Choroid plexus epithelial cell (primary cell): ENCODE measurements at places on chromosomes 1 and 21.

- DNase-seq, result peak; percentile 26
Measured at GRCh38 chr1:167454894-167455785, 63.2 kb downstream of the CD247 start.

- DNase-seq, result no peak
Measured at GRCh38 chr1:114648503-114648902, 21.3 kb downstream of the DENND2C start.

- DNase-seq, result peak; percentile 64
Measured at GRCh38 chr1:111754984-111755330, 744 bp upstream of the DDX20 start.

DNA sequence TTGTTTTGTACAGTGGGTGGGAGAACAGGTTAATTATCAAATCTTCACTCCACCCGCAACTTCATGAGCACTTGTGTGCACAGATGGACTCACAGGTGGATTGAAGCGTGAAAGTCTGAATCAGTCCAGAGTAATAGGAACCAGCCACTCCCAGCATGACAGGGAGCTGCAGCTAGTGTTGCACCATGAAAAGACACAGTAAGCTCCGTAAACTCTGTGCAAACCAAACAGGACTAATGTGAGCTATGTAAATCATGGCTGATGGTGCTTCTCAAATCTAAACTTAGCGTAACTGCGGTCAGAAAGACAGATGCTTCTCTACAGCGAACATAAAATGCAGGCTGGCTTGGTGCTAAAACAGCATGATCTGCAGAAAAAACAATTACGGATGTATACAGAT, 114.4 kb downstream of the CENPF start:
- DNase-seq, result peak; percentile 35

DNA sequence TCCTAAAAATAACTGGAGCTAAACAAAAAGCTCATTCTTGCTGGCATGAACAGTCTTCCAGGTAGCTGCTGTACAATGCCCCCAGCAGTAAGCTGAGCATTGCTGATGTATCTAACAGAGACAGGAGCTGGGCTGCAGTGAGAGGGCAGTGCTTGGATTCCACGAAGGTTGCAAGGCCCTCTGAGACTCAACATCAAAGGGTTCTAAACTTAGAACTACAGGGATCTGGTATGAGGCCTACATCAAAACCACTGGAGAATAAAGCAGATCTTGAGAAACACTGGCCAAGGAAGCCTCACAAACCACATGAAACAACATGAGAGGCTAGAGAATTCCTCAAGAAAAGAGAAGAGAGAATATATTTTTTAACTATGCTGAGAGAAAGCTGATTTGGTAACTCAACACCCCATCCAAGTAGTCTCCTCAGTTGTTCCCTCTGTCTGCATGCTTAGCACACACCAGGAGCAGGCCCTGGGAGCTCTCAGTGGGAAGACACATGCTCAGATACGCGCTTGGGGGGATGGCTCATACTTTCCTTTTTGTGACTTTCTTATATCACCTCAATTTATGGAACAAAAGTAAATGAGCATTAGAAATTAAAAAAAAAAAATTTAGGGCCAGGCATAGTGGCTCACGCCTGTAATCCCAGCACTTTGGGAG, 27.7 kb downstream of the DSTYK start:
- DNase-seq, result peak; percentile 74

- DNase-seq, result no peak
Measured at GRCh38 chr1:86933051-86933450, 18.6 kb downstream of the HS2ST1 start.

- peak; percentile 3 for DNase-seq
Measured at GRCh38 chr1:171717062-171717718, 24.7 kb downstream of the VAMP4 start.

- DNase-seq, result no peak
Measured at GRCh38 chr1:187961895-187962294, 1133.1 kb downstream of the PLA2G4A start.

GRCh38 chr1:118202076-118202608, 17.1 kb upstream of the SPAG17 start:
- no peak for DNase-seq

- no peak for DNase-seq
Measured at GRCh38 chr1:6281511-6282402, 20.9 kb upstream of the GPR153 start.

DNA sequence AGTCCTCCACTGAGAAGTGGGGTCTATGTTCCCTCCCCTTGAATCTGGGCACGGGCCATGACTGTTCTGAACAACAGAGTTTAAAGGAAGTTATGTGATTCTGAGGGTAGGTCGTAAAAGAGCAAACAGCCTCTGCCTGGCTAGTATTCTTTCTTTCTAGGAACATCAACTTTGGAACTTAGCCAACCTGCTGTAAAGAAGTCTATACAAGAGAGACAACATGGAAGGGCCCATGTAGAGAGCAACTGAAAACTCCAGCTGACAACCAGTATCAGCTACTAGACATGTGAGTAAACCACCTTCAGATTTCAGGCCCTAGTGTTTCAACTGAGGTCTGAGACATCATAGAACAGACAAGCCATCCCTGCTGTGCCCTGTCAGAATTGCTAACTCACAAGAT, 7.5 kb downstream of the SELENOF start:
- DNase-seq, result peak; percentile 66

GRCh38 chr21:42208801-42209490, 10.0 kb upstream of the ABCG1 start:
- no peak for DNase-seq

DNA sequence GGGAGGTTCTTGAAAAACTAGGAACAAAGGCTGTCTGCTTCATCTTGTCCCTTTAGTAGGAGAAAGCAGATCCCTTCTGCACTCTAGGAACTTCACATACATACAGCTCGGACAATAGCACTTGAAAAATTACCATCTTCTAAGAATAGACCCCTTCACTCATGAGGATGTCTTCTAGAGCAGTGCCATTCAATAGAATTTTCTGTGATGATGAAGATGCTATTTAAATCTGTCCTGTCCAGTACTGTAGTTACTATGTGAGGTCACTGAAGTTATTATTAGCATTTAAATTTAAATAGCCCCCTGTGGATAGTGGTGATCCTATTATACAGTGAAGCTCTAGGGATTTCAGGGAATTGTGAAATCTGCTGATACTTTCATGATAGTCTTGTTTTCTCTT, 46.4 kb upstream of the RAB3GAP2 start:
- no peak for DNase-seq

- DNase-seq, result no peak
Measured at GRCh38 chr1:113792471-113792870, 19.8 kb downstream of the RSBN1 start.

- no peak for DNase-seq
Measured at GRCh38 chr1:56910441-56910985, 55.3 kb downstream of the C8B start.

GRCh38 chr1:68230901-68231626, 1.3 kb downstream of the WLS start:
- DNase-seq, result no peak

DNA sequence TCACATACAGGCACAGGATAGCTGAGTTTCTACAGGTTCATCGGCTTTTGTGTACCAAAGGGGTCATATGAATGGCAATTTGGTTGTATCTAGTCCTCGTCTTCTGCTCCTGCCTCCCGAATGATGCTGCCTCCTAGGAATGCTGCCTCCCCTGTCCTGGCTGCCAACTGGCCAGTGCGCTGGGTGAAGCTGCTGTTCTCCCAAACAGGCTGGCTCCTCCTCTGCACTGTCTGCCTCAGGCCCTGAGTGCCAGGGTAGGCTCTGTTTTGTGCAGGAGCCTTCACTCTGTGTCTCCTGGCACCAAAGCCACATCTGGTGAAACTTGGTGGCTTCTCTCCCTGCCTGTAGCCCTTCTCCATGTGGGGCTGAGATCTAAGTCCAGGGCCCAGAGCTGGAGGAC, 60.3 kb downstream of the RHOU start:
- no peak for DNase-seq

- DNase-seq, result no peak
Measured at GRCh38 chr1:31828341-31828740, 12.5 kb upstream of the SPOCD1 start.

- DNase-seq, result no peak
Measured at GRCh38 chr1:106366627-106367319, 689.7 kb upstream of the PRMT6 start.

DNA sequence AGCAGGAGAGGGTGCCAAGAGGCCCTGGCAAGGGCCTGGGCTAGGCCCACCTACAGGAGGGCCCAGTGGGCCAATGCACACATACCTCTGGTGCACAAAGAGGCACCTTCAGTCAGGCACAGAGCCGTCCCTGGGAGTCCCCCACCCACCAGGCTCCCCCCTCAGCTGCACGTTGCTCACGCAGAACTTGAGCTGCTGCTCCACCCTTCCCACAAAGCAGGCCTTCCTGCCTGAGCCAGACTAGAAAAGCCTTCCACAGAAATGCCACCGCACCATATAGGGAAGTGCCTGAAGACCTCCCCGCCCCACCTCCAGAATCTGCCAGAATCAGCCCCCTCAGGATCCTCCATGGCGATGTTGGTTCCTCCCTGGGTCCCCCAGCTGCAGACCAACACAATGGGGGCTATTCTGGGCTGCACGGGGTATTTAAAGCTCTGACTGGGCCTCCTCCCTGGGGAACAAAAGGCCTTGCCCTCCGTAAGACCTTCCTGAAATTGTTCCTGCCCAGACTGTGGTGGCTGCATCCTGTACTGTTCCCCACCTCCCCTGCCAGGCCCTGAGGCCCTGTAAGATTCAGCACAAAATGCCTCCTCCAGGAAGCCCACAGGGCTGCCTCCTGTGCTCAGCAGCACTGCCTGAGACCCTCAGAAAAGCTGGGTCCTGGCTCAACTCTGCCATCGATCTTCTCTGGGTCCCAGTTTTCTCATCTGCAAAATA, 27.2 kb downstream of the HSPG2 start:
- peak; percentile 35 for DNase-seq

DNA sequence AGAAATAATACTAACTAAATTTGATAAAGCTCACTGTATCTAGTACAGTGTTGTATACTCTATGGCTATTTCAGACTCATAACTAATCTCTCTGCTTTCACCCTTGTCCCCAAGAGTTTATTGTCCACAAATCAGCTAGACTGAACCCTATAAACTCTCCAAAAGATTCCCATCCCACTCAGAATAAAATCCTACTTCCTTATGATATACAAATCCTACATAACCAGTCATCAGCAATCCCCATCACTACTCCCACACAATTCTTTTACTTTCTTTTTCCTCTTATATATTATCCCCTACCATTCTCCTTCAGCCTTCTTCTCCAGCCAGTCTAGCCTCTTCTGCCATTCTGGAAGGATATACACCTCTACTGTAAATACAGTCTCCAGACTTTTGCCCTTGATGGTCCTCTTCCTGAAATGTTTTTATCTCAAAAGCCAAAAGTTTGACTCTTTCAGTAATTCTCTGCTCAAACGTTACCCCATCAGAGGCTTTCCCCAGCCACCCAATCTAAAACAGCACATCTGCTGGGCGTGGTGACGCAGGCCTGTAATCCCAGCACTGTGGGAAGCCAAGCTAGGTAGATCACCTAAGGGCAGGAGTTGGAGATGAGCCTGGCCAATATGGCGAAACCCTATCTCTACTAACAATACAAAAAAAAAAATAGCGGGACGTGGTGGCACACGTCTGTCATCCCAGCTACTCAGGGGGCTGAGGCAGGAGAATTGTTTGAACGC, 41.6 kb downstream of the ABL2 start:
- DNase-seq, result no peak

DNA sequence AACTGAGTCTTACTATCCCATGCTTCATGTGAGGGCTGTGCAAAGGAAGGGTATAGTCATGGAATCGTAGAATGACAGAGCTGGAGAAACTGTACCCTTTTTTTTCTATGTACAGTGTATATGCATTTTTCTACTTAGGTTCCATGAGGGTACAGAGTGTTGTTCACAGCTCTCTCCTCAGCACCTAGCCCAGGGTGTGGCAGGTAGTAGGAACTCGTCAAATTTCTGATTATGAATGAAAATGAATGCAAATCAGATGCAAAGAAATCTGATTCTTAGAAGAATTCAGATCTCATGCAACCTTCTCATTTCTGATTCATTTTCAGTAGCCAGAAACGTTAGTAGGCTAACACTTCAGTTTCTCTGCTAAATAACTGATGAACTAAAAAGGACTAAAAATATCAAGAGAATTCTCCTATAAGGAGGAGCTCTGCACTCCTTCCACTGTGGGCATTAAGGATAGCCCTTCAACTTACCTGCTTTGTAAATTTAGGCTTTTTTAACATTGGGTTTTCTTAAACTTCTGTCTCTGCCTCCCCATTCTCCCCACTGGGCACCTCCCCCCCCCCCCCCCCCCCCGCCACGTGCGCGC, 18.0 kb upstream of the HHAT start:
- DNase-seq, result no peak

- no peak for DNase-seq
Measured at GRCh38 chr1:203271962-203272632, 33.2 kb upstream of the BTG2 start.
